AML-193 (cell line): ENCODE measurements at places on chromosomes 13 and 19.

DNA sequence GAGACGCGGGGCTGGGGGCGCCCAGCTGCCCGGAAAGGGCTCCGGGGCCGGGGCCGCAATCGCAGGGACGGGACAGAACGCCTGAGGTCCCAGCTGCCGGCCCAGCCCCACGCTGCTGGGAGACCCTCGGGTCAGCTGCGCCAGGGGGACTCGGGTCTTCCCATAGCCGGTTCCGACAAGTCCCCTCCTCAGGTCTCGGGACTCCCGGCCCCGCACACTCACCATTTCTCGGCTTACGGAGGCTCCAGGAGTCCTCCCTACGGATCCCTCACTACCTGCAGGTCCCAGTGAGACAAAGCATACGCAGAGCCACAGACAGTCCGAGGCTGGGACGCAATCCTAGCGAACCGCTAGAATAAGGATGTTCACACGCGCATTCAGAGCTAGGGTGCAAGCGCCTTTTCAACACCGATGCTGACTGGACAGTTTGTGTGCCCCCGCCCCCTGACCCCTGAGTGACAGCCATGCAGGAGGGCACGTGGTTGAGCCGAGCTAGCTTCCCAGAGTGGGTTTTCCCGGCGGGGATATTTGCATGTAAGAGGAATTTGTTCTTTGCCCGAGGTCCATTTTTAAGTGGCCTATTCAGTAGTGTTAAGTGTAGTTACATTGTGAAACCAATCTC, 13.6 kb downstream of the ZNF490 start:
- no peak for DNase-seq

DNA sequence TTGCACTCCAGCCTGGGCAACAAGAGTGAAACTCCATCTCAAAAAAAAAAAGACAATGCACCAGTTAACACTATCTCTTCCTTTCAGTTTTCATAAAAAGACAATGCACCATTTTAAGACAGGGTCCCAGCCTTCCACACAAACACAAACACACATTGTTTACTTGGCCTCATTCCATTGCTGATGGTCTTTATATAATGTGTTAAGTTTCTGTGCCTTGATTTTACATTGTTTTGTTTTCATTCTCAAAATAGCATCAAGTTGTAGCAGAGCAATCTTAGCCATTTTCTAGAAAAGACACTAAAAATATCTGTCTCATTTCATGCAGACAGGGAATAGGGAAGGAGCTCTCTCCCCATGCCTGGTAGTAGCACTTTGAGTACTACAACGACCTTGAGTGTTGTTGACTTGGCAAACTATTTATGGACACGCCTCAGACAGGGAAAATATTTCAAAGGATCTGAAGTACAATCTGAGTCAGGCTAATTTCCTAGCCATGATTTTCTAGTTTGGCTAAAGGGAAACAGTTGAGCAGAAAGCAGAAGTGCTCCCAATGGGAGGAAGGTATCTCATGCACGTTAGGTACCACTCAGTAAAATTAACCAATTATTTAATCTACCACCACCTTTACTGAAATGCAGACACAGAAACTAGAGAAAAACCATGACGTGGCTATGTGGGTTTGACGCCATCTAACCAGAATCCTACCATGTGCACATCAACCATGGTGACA, 120.6 kb downstream of the ABCC4 start:
- no peak for DNase-seq

GRCh38 chr13:83281654-83282053, 600.6 kb downstream of the SLITRK1 start:
- DNase-seq, result no peak

DNA sequence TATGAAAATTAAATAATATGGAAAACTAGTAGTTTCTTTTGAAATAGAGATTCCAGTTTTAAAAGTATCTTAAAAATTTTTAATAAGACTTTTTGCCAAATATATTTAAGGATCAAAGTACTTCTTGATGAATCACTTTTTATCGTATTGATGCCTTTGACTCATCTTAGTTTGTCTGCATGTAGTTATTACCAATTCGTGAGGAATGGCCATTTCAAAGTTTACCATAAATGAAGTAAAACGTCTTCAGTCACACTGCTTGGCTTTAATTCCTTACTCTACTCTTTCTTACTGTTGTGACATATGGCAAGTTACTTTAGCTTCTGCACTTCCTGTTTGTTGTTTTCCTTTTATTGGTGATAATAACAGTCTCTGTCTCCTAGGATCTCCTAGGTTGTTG, 38.3 kb downstream of the NDFIP2 start:
- DNase-seq, result no peak

GRCh38 chr13:62357887-62358645, 942.4 kb upstream of the PCDH20 start:
- peak; percentile 33 for DNase-seq

DNA sequence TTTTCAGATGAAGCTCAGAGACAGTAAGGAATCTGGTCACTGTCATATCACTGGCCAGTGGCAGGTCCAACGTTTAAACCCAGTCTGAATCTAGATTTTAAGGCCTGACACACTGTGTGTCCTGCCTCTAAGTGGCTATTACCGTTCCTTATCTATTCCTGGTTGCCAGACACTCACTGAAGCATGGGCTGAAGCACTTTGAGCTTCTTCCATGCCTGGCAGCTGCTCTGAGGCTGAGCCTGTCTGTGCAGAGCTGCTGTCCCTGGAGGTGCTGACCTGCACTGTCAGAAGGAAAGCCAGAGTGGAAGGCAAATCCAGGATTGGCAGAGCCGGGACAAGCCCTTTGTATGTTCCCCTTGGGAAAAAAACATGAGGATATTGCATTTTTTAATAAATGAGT, 109.2 kb upstream of the SLC7A1 start:
- no peak for DNase-seq

DNA sequence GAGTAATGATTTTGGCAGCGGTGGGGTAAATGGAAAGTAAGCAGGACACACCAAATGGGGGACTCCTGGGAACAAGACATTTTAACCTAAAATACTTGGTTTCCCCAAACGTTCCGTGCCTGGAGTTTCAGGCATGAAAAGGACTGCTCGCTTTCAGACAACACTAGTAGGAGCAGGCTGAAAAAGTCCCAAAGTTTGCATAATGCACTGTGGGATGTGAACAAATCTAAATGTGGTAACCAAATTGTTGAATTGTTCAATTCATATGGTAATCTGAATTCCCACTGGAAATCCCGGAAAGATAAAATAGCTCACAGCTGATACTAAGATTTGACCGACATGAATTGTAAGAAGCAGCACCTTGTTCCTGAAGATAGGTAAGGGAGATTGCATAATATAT, 467.2 kb upstream of the ARGLU1 start:
- DNase-seq, result no peak

- DNase-seq, result no peak
Observed at GRCh38 chr19:1837625-1838105, 10.6 kb downstream of the REXO1 start.

DNA sequence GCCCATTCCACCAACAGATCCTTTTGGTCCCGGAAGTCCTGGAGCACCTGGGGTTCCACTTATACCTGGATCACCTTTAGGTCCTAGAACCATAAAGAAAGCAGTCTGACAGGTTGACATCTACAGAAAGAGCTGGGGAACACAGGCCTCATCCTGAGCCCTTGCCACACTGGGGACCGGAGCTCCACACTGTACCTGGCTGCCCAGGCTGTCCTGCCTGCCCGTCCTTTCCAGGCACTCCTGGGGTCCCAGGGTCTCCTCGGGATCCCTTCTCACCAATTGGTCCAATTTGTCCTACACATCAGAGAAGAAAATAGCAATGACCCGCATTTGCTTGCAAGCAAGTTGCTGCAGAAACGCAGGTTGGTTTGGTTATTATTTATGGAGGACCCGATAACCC, 130.5 kb downstream of the COL4A1 start:
- no peak for DNase-seq

DNA sequence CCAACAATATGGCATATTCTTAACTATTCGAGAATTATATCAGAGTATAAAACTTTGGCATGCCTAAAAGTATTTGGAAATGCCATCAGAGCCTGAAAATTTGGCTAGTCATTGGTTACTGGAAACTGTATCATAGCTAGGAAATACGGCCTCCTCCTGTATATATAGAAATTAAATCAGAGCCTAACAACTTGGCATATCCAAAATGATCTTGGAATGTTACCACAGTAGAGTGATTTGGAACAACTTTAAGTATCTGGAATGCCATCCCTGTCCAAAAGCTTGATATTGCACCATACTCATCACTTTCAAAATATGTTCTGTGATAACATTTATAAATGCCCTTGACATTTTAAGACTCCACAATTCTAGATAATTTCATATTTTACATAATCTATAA, 335.8 kb downstream of the SLITRK1 start:
- no peak for DNase-seq

DNA sequence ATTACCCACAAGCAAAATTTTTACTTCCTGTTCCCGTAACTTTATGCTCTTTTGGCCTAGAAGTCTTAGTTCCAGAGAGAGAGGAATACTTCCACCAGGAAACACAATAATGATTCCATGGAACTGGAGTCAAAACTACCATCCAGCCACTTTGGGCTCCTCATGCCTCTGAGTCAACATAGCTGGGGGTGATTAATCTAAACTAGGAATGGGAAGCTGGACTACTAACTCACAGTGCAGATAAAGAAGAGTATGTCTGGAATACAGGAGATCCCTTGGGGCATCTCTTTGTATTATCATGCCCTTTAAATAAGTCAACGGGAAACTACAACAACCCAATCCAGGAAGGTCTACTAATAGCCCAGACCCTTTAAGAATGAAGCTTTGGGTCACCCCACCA, 8.9 kb upstream of the ELF1 start:
- DNase-seq, result no peak
